BE2C (cell line): ENCODE measurements at places on chromosomes 4 and X.

GRCh38 chr4:37675587-37676290, 10.4 kb downstream of the RELL1 start:
- no peak for DNase-seq

GRCh38 chrX:34338046-34338445, 205.9 kb upstream of the FAM47A start:
- no peak for DNase-seq

DNA sequence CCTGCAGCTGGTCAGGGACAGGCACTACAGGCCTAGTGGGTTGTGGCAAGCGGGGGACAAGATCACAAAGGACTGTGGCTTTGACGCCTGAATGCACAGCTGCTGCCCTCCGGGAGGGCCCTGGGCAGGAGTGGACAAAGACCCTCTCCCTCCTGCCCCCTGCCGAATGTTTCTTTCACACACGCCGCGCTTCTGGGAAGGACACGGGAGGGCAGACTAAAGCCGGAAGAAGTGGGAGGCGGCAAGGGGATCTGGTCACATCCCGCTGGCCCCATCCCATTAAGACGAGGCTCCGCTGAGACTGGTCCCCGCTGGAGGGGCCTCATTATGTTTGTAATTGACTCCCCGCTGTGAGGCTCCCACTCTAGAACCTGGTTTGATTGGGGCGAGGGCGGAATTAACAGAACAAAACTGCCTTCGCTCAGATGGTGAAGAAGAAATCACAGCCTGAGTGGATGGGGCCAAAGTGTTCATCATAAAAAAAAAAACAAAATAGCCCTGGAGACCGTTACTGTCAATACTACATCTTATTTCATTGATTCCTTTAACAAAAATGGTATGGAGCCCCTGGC, 37.8 kb upstream of the PSAPL1 start:
- no peak for DNase-seq

DNA sequence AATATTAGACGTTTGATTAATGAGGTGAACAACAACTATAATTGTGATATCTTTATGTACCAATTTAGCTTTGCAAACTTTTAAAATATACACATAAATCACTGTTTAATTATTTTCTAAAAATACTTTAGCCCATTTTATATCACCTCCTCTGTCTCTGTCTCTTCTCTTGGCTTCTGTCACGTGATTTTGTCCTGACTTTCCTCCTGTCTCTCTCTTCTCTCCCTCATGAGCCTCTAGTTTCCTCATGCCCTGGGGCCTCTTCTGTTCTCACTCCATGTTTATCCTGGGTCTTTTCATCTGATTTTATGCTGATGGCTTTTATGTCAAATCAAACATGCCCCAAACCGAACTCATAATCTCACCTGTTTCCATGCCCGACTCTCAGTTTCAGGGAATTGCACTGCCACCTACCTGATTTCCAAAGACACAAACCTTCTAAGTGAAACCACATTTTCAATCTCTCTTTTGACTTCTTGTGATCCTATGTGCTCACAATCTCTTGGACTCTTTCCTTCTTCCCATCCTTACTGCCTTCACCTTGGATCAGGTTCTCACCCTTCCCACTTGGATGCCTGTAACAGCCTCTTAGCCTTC, 303.0 kb upstream of the GALNT7 start:
- DNase-seq: no peak

DNA sequence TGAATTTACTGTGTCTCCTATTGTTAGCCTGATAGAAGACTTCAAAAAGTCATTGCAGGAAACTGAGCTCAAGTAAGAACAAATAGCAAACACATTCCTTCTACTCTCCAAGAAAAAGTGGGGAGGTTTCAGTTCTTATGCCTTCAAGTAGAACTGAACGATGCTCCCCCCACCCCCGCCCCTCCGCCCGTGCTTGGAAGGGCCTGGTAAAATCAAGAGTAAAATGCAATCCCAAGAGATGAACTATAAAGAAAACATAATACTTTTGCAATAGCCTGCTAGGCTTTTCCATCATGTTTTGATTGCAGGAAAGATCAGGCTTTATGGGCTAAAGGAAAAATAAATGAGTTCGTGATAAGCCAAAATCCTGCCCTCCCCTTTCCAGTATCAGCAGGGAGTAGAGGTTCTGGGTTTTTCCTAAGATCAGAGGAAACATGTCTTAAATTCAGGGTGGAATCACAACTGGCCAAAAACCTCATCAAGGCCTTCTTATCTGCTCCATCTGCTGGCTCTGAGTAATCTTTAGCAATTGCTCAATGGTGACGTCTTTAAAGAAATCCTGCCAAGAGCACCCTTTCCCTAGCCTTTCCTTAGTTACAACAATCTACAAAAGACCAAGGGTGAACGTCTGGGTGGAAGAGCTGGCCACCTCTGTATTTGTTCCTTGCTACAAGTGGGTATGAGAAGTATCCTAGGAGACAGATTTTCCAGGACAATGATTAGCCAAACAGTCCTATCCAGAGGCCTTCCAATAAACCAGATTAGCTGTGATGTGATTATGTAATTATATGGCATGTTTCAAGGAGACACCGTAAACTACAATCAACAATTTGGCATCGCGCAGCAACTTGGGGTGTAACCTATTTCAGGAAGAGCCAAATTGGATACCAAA, 66.3 kb upstream of the FAM9C start:
- no peak for DNase-seq

DNA sequence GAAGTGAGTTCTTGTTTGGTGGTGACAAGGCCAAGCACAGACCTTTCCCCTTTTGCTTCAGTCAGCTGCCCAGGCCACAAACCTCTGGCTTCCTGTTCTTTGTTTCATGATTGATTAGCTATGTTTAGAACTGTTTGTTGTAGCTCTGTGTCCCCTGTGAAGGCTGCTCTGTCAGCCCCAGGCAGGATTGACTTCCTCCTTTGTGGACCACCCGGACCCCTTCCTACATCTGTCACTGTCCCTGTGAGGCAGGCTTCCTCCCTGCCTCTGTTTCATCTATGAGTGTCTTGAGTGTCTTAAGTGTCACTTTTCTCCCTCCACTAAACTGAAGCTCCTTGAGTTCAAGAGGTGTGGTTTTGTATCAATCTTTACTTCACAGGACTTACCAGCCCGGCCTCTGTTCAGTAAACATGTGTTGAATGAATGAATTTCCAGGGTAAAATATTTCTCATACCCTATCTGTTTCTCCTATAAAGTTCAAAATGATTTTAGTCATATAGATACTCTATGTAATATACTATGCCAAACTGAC, 83.5 kb downstream of the ZNF674 start:
- no peak for DNase-seq

- no peak for DNase-seq
These were observed 53.1 kb upstream of the HGFAC start for GRCh38 chr4:3388471-3389232.

GRCh38 chr4:111213531-111213930, 590.7 kb upstream of the PITX2 start:
- DNase-seq: no peak

GRCh38 chrX:43019021-43019420, 241.1 kb upstream of the PPP1R2C start:
- no peak for DNase-seq

DNA sequence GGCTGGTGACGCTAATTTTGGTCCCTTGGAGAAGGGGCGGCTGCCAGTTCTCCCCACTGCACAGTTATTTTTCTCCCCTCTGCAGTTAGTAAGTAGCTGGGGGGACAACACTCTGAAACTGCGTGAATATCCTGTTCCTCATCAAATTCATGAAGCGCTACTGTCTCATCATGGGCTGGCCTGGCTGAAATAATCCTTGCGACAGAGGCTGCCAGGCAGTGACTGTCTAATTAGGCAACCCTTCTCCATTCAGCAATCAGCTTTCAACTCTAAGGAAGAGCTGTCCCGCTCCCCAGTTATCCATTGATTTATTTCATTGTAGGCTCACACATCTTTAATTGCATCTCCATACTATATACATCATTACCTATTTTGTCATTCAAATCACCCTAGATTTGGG, 8.2 kb downstream of the SH3TC1 start:
- DNase-seq: no peak

GRCh38 chr4:70496231-70496630, 22.1 kb upstream of the AMTN start:
- no peak for DNase-seq
